Fibroblast of skin of right biceps (primary cell): ENCODE measurements at places on chromosomes 11 and 22.

- DNase-seq: no peak
Measured at GRCh38 chr11:59754494-59754858, 700 bp upstream of the STX3 start.

- DNase-seq: no peak
Measured at GRCh38 chr11:75509020-75509720, 16.6 kb downstream of the GDPD5 start.

DNA sequence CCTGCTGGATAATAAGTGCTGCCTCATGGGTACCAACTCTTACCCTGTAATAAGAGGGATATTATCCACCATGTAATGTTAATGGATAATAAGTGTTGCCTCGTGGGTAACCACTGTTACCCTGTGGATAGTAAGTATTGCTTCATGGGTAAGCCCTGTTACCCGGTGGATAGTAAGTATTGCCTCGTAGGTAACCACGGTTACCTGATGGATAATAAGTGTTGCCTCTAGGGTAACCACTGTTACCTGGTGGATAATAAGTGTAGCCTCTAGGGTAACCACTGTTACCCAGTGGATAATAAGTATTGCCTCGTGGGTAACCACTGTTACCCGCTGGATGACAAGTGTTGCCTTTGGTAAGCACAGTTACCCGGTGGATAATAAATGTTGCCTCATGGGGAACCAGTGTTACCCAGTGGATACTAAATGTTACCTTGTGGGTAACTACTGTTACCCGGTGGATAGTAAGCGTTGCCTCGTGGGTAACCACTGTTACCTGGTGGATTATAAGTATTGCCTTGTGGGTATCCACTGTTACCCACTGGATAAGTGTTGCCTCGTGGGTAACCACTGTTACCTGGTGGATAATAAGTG lies 18.6 kb upstream of the NXPE4 start:
- no peak for DNase-seq

DNA sequence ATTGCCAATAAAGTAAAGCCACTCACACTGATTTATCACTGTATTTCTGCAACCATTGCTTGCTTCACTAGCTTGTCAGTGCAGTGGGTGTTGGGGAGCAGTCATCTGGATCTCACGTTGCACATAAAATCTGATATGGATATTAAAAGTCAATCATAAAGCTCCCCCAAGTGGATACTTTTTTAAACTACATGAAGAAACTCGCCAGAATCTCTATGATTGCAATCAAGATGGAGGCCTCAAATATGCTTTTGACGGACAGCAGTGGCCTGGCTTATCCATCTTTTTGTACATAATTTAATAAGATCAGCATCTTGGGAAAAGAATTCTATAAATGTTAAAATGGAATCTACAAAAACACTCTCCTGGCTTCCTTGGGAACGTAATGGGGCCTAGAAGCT lies 137.7 kb downstream of the WT1 start:
- peak; percentile 53 for DNase-seq

DNA sequence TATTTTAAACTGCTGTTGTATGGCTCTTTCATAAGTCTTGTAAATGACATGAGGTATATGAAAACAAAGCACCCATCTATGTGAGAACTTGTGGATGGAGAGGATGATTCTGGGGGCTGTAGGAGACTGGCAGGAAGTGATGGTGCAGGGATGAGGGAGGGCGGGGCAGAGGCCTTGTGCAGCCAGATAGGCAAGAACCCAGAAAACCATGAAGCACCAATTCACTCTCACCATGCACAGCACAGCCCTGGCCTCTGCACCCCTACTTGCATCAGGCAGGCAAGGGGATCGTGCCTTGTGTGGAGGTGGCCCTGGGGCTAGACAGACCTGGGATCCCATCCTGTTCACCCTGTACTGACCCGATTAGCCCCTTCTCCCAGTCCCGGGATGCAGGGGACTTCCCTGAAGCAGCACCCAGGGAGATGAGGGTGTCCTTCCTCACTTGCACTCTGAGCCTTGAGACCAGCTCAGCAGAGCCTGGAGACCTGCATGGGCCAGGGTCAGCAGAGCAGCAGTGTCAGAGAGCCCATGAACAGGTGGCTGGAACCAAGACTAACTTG lies 85.5 kb downstream of the MORC2 start:
- DNase-seq: no peak

- DNase-seq: peak; percentile 44
Measured at GRCh38 chr11:37465221-37465620, 867.2 kb upstream of the RAG2 start.

GRCh38 chr22:48090332-48090672 lies 1327.9 kb downstream of the TBC1D22A start:
- DNase-seq: no peak

GRCh38 chr11:35487532-35488078 lies 37.8 kb downstream of the PAMR1 start:
- DNase-seq: peak; percentile 75

DNA sequence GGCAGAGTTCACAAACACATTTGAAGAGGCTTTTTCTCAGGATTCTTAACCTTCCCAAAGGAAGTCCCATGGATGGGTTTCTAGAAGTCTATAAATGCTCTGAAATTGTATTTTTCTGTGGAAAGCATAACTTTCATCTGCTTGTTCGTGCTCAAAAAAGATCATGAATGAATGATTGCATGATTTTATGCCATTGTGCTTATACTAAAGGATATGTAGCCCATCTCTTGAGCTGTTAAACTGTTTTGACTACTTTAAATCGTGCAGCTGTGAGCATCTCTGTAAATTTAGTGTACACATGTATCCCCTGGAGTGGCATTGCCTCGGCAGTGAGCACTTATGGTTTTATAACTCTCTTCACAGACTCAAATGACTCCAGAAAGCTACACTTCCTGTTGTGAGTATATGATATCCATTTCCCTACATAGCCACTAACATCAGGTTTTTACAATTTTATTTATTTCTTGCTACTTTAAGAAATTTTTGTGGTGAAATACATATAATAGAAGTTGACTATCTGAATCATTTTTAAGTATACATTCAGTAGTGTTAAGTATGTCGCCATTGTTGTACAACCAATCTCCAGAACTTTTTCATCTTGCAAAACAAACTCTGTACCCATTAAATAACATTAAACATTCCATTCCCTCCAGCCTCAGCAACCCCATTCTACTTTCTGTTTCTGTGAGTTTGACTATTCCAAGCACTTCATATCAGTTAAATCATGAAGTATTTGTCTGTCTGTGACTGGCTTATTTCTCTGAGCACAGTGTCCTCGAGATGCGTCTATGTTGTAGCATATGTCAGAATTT lies 8.0 kb downstream of the NEAT1 start:
- DNase-seq: no peak

GRCh38 chr22:26323013-26323412 lies 106.0 kb upstream of the ASPHD2 start:
- no peak for DNase-seq

DNA sequence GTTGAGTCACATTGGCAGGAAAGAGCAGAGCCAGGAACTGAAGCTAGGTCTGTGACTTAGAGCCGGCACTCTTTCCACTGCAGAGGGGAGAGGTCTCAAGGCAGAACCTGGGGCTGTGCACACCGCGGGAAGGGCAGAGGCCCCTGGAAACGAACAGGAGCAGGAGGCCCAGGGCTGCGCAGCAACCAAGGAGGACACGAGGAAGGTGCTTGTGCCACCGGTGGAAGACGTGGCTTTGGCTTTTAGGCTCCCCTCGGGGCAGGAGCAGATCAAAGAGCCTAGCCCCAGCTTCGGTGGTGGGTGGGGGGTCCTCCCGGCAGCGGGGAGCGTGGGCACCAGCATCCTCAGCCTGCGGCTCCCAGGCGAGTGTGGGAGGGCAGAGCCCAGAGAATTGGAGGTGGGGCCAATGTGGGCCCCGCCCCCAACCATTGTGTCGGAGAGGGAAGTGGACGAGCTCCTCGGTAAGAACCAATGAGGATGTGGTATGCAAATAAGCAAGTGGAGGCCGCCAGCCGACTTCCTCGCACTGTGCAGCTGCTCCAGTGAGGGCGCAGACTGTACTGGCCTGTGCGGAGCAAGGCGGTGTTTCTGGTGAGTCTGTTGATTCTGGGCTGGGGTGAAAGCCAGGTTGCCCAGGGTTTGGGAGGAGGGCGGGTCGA lies at the start of gene CCDC116:
Gene CCDC116 (plus strand): TSS at position 524 of the 659 bp plus-strand sequence. CDS start 422 bp downstream, outside the sequence.
- peak; percentile 16 for DNase-seq

- peak; percentile 31 for DNase-seq
Measured at GRCh38 chr11:74949753-74950137, 679 bp downstream of the SPCS2 start.

- no peak for DNase-seq
Measured at GRCh38 chr11:8218840-8219239, 44.8 kb downstream of the LMO1 start.

DNA sequence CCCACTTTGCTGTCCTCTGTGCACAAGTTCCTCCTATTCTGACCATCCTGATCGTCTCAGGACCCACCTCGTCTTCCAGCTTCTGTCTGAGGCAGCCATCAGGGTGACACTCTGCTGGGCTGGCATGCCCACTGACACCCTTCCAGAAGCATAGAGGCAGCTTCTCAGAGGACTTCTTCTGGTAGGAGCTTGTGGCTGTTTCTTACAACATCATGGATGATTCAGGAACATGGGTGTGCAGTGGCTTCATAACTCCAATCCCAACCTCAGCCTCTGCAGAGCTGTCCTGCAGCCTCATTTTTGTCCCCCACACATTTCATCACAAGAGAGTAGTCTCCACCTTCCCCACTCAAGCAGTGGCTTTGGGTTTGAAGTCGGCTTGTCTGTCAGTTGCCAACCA lies 20.9 kb upstream of the CTR9 start:
- no peak for DNase-seq

- peak; percentile 48 for DNase-seq
Measured at GRCh38 chr11:47056261-47056915, 119.8 kb downstream of the CSTPP1 start.

GRCh38 chr11:22392561-22392960 lies 54.4 kb downstream of the SLC17A6 start:
- DNase-seq: peak; percentile 45

DNA sequence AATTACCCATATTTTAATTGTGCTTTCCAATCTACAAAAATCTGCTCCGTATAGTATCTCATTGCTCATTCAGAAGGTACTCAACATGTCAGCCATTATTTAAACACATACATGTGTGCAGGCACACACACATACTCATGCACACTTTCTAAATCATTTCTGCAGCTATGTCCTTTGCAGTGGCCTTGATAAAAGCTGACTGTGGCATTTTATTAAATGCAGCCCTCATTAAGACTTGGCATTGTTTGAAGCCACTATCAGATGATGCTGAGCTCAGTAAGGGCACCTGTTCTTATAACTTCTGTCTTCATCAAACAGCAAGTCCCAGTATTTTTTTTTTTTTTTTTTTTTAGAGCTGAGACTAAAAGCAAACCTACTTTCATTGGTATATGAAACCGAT lies 1071.9 kb upstream of the CCDC90B start:
- no peak for DNase-seq

- DNase-seq: peak; percentile 79
Measured at GRCh38 chr11:2892215-2892966, 6.8 kb upstream of the CDKN1C start.

GRCh38 chr11:30025396-30026139 lies 8.7 kb upstream of the KCNA4 start:
- DNase-seq: no peak

DNA sequence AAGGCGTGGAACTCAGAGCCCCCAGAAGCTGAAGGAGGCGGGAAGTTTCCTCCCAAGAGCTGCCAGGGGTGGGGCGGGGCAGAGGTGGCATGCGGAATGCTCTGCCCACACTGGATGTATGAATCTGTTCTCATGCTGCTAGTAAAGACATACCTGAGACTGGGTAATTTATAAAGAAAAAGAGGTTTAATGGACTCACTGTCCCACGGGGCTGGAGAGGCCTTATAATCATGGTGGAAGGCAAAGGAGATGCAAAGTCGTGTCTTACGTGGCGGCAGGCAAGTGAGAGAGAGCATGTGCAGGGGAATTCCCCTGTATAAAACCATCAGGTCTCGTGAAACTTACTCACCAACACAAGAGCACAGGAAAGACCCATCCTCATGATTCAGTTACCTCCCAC lies 57.6 kb downstream of the SMIM38 start:
- no peak for DNase-seq

DNA sequence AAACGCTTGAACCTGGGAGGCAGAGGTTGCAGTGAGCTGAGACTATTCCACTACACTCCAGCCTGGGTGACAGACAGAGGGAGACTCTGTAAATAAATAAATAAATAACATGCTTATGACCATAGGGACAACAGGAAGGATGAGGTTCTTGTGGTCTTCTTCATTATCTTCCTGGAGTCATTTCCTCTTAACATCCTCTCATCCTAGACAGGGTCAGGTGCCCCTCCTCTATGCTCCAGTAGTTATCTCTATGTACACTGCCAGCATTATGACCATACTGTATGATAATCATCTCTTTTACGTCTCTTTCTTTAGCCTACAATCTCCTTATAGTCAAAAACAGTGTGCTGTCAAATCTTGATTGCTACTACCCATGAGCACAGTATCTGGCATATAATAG lies 17.7 kb downstream of the RAB30 start:
- DNase-seq: no peak

- DNase-seq: peak; percentile 23
Measured at GRCh38 chr11:130904380-130904779, 11.9 kb downstream of the SNX19 start.

DNA sequence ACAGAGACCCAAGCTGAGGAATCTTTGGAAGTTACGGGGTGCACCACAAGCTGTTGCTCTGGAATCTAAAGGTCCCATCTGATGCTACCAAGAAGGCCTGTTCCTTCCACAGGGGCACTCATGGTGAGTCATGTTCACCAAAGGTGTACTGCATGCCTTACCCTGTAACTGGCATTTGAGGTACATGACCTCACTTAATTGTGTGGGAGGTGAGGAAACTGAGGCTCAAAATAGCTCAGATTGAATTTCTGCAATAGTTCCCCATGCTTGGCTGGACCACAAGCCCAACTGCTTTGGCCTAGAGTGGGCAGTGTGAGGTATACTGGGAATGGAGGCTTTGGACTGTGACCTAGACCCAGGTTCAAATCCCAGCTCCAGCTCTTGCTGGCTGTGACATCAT lies 8.2 kb downstream of the MTFP1 start:
- DNase-seq: no peak

- no peak for DNase-seq
Measured at GRCh38 chr11:119650251-119650650, 78.7 kb downstream of the NECTIN1 start.
